ENCODE measurements at places on chromosomes 7 and 10.
A peak's percentile ranks its signal among the peaks of the same experiment; 100 is the strongest.

- DNase-seq, result no peak
Observed at GRCh38 chr7:148624735-148625134, 34.2 kb downstream of the C7orf33 start.

- no peak for DNase-seq
Observed at GRCh38 chr10:66996996-66997395, 71.2 kb downstream of the LRRTM3 start.

DNA sequence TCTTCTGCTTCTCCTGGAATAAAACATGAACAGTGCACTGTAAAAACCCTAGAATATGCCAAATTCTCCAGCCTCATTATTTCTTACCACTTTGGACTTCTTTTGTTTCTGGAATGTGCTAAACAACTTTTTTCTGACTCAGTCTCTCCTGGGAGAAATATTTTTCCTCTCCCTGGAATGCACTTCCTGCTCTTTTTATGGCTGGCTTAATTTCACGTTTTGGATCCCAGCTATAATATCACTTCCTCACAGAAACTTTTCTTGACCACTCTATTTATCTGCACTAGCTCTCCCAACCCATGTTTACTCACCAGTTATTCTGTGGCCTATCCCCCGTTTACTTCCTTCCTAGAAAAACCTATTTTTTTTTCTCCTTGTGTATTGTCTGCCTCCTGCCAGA is 26.7 kb downstream of the ABCB5 start:
- no peak for DNase-seq

DNA sequence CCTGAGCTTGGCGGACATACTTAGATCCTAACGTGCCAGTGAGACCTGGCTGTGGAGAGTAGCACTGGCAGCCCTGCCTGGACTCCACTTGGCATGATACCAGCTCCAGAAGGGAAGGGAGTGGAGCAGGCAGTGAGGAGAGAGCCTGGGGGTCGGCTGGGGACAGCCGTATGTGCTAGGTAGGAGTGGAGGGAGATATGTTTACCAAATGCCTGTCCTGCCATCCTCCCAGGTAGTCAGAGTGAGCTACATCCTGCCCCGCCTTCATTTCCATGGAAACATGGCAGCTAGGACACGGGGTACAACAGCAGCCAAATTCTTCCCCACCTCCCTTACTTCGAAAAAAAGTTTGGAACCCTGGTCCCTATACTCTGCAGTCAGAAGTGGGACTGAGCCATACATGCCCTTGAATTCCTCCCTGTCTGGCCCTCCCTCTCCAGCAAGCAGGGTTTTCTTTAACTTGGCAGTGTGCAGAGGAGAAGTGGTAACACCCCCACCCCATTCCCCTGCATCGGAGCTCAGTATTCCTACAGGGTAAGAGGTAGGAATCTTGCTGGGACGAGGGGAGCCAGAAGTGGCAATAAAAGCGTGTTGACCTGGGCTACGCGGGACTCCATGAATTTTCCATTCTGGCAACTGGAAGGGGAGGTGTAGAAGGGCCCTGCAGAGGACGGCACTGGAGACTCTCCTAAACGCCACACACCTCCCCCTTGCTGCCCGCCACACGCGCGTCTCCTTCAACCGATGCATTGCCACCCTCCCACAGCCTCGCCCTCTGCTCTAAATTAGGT is 20.0 kb upstream of the SMO start:
- no peak for DNase-seq

DNA sequence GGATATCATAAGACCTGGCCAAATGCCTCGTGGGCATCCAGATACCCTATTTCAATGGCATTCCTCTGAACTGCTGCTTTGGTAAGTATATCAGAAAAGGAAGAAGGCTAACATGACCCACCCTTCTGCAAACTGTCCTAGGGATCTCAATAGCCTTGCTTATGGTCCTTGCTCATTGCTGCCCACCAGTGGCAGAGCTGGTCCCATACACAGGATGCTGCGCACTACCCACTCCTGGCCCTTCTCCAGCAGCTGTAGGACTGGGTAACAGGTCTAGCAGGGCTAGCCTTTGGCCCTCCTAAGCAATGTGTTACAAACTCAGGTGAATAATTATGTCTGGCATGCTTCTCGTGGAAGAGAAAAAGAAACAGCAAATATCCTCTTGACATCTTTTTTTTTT is 72.5 kb downstream of the C10orf90 start:
- DNase-seq, result no peak

GRCh38 chr10:47276576-47277351 is 23.2 kb upstream of the GDF10 start:
- DNase-seq, result no peak

GRCh38 chr7:2012981-2013380 is 219.8 kb downstream of the MAD1L1 start:
- no peak for DNase-seq

- no peak for DNase-seq
Observed at GRCh38 chr10:131880016-131880590, 20.7 kb upstream of the PPP2R2D start.

GRCh38 chr7:4857189-4857588 is 4.6 kb downstream of the PAPOLB start:
- no peak for DNase-seq

DNA sequence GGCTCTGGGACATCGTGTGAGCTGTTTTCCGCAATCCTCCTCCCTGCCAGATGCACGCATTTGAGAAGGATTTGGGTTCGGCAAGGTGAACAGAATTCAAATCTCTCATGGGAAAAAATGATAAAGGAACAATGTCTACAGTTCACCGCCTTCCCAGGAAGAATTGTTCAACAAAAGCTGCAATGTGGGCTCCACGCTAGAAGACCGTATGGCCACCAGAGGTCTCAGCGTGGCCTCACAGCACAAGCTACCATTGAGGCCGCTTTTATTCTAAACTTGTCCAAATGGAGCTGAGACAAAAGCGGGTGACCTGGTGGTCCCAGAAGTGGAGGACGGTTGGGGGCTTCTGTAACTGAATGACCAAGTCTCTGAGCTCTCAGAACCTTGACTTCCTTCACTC is 733.1 kb downstream of the PARD3 start:
- no peak for DNase-seq

- DNase-seq, result no peak
Observed at GRCh38 chr10:89404104-89405047, 10.0 kb upstream of the IFIT5 start.

DNA sequence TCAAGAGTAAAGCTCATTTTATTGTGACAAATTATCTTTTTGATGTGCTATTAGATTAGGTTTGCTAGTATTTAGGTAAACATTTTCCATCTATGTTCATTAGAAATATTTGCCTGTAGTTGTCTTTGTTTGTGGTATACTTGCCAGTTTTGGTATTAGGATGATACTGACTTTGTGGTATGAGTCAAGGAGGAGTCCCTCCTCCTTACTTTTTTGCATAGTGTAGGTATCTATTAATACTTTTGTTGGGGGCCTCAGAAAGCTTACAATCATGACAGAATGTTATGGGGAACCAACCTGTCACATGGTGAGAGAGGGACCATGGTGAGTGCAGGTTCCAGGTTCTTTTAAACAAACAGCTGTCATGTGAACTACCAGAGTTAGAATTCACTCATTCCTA is 102.1 kb downstream of the ZWINT start:
- DNase-seq, result no peak

DNA sequence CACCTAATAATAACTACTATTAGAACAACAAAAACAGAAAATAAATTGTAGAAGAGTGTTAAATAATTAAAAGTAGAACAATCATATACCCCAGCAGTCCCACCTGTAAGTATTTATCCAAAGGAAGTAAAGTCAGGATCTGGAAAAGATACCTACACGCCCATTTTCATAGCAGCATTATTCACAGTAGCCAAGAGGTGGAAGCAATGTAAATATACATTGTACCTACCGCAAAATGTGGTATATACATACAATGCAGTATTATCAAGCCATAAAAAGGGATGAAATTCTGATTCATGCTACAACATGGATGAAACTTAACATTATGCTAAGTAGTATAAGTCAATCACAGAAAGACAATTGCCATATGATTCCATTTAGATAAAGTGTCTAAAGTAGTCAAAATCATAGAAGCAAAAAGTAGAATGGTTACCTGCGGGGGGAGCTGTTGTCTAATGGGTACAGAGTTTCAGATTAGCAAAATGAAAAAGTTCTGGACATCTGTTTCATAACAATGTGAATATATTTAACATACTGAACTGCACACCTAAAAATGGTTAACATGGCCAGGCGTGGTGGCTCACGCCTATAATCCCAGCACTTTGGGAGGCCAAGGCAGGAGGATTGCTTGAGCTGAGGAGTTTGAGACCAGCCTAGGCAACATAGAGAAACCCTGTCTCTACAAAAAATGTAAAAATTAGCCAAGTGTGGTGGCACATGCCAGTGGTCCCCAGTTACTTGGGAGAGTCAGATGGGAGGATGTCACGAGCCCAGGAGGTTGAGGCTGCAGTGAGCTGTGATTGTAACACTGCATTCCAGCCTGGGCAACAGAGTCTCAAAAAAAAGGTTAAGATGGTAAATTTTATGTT is 6.0 kb upstream of the TMED4 start:
- peak; percentile 5 for DNase-seq

DNA sequence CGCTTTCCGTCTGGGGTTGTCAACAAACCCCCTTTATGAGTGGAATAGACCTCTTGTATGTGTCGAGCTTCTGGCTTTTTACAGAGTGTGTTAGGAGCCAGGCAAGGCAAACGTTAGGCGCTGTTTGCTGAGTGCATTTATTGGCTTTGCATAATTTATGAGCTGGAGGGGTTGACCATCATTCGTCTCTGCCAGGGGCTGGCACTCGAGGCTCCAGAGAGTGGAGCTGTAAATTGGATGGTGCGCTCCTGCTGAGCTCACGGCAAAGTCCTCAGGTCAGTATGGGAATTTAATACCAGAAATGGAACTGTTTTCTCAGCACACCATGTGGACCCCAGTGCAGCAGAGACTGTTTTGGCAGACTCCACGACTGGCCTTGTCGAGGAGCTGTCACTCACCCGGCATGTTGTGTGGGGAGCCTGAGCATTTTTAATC is 699.4 kb upstream of the GALNT17 start:
- DNase-seq, result peak; percentile 38

DNA sequence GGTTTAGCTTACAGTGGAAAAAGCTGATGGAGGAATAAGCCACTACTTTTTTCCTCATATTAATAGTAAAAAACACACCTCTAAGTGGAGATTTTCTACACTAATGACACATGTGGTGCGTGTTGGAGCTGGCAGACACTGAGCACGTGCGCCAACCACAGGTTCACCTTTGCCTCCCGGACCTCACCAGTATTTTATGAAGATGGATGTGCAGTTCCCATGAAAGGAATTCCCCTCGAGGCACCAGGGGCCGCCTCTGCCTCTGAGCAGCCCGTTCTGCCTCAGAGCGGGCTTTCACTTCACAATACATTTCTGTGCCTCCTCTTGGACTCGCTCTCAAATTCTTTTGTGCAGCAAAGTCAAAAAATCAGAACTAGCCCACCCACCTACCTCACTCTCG is 477.5 kb upstream of the ADARB2 start:
- DNase-seq, result no peak

GRCh38 chr10:96073722-96074121 is 30.3 kb downstream of the CCNJ start:
- no peak for DNase-seq

DNA sequence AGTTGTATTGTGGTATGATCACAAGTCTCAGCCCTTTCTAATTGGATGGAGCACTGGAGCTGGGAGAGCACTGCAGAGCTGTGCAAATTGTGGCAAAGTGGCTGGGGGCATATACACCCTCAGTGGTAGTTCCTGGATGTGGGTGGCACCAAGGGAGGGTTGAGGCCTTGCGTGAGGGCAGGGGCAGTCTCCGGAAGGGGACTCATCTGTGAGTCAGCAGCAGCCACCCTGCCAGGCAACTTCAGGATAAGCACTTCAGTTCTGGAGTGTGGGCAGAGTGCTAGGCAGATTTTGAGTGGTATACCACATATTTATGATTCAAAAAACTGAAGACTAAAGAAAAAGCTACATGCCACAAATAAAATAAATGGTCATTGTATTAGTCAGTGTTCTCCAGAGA is 210.5 kb downstream of the ETV1 start:
- no peak for DNase-seq

DNA sequence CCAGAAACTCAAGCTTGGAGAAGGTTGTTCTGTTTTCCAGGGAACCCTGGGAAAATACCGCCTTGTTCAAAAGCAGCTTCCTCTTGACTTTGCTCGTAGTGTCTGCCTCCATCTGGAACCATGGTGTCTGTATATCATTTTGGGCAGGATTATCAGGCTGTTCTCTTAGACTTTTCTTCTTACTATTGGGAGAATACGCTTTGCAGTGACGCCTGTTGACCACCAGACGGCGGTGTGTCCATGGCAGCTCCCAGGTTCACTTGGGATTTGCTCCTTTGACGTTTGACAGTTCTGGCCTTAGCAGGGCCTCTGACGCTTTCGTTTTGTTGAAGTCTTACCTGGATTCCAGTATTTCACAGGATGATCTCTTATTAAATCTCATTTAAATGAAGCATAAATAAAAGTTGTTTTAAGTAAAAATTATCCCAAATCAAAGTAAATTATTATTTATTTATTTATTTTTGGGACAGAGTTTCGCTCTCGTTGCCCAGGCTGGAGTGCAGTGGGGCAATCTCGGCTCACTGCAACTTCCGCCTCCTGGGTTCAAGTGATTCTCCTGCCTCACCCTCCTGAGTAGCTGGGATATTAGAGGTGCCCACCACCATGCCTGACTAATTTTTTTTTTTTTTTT is 41.8 kb upstream of the GJD4 start:
- no peak for DNase-seq

DNA sequence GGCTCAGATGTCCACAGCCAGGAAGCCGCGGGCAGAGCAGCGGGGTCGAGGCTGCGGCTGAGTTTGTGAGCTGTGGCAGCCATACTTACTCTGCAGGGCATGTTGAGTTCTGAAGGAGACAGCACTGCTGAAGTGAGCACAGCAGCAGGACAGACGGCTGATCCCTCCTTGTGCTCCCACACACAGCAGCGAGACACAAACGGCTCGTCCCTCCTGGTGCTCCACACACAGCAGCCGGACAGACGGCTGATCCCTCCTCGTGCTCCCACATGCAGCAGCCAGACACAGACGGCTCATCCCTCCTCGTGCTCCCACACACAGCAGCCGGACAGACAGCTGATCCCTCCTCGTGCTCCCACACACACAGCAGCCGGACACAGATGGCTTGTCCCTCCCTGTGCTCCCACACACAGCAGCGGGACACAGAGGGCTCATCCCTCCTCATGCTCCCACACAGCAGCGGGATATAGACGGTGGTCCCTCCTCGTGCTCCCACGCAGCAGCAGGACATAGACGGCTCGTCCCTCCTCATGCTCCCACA is 305.1 kb downstream of the PTPRN2 start:
- no peak for DNase-seq

DNA sequence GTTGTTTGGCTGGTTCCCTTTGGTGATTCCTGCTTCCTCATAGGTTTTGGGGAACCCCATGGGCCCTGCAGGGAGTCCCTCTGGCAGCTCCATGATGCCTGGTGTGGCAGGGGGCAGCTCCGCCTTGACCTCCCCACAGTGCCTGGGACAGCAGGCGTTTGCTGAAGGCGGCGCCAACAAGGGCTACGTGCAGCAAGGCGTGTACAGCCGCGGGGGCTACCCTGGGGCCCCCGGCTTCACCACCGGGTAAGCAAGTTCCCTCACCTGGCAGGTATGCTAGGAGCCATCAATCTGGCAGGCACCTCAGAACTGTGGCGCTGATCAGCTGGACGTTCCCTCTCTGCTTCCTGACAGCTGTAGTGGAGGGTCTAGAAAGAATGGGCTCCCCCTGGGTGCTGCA is 8.3 kb downstream of the ZMIZ2 start:
- no peak for DNase-seq

- DNase-seq, result no peak
Observed at GRCh38 chr10:119029613-119030420, at the start of gene NANOS1. Gene NANOS1, plus strand, starts transcription at chr10:119029714. Its CDS starts 88 bp downstream, at chr10:119029802.

GRCh38 chr10:17865351-17865750 is 56.2 kb downstream of the MRC1 start:
- DNase-seq, result no peak

All from NCI-H1417 treated with DMSO at 0.1 percent for 48 hours (cell line).